RWPE1 (cell line): ENCODE measurements at places on chromosomes 5 and 9.

GRCh38 chr9:1927546-1927945, 87.6 kb upstream of the SMARCA2 start:
- DNase-seq = no peak

DNA sequence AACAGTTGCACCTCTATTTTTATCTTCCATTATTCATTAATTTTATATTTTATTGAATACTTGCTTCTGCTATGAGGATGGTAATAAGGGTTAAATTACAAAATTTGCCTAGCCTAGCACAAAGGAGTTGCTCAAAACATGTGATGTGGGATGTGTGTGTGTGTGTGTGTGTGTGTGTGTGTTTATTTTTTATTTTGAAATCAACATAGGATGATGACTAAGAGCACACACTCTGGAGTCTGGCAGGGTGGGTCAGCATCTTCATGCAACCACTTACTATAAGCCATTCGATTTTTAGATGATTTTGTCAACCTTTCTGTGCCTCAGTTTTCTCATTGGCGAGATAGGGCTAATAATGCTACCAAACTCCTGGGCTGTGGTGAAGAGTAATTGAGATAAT, 57.7 kb upstream of the MAMDC2 start:
- DNase-seq = no peak

GRCh38 chr9:27554712-27555111, 18.6 kb downstream of the C9orf72 start:
- DNase-seq = no peak

DNA sequence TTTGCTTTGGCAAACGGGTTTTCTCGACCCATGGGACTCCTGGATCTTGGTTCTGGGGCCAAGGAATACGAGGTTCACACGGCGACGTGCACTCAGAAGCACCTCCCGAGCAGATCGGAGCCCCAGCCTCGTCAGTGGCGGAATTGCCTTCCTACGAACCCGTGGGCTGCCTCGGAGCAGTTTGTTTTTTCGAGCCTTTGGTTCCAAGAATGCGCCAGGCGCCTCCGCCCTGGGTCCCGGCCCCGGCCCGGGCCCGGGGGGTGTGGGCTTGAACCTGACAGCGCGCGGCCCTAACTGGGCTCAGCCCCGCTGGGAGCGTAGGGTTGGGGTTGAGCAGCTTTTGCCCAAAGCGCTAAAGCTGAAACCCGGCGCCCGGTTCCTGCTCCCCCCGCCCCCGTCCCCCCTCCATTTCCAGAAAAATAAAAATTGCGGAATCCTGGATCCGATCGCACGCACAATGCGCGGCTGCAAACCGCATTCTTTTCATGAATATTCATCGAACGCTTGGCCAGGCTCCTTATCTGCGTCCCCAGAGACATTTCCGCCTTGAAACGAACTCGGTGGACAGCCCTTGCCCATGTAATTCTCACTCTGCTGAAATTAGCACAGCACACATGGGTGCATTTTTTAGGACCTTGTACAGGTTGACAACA, 1.0 kb downstream of the BASP1 start:
- DNase-seq = peak; percentile 42

GRCh38 chr5:155053501-155053900, 39.9 kb downstream of the KIF4B start:
- no peak for DNase-seq

DNA sequence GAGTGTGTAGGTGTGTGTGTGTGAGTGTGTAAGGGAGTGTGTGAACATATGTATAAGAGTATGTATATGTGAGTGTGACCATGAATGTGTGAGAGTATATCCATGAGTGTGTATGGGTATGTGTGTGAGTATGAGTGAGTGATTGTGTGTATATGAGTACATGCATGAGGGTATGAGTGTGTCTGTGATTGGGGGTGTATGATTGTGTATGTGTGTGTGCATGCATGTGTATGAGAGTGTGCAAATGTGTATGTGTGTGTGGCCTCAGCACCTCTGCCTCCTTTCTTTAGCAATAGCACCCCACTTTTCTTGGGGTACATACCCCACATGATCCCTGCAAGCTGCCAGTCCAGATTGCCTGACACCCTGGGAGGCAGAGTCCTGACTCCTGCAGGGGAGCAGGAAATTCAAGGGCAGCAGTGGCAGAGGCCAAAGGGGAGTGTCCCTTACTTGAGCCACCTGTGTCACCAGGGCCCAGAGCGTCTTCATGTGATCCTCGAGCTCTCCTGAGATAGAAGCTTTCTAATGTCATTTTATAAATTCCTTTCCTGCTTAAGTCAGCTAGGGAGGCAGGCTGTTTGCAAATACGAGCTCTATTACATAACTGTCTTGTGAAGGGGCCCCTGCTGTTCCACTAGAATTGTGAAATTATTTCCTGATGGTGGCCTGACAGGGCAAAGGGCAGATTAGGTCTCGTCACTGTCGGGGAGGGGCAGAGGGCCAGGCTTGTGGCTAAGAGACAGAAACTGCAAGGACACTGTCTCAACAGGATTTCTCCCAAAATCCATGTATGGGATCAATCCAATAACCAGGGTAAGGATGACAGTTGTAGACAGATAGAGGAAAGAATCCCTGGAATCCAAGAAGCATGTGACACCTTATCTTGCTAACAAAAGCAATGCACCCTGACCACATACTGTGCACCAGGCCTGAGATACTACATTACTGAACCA, 389.1 kb downstream of the GADD45G start:
- no peak for DNase-seq

DNA sequence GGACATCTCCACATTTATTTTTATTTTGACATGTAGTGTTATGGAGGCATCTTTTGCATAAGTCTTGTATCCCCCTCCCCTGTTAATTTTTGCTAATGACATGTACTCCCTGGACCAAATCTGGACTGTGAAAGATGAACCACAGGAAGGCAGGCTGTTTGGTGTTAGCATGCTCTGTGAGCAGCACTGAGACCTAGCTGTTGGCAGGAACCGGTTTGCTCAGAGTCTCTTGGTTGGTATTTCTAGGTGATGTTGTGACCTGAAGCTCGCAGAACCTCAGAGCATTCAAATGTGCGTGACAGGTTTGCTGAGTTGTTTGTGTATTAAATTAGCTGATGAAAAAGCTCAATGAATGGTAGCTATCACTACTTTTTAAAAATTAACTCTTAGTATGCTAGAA, 53.6 kb upstream of the PHF2 start:
- DNase-seq = no peak

- DNase-seq = no peak
These were observed 235.5 kb upstream of the TUT7 start for GRCh38 chr9:86589730-86590129.

- DNase-seq = no peak
These were observed 18.7 kb downstream of the DAPK1 start for GRCh38 chr9:87516222-87516925.
